ENCODE measurements at places on chromosomes 4 and X.

GRCh38 chrX:150326541-150327247, 36.4 kb upstream of the MAMLD1 start:
- DNase-seq, result no peak

GRCh38 chr4:22595684-22596083, 79.8 kb upstream of the ADGRA3 start:
- no peak for DNase-seq

GRCh38 chr4:67468830-67469229, 76.5 kb downstream of the CENPC start:
- no peak for DNase-seq

DNA sequence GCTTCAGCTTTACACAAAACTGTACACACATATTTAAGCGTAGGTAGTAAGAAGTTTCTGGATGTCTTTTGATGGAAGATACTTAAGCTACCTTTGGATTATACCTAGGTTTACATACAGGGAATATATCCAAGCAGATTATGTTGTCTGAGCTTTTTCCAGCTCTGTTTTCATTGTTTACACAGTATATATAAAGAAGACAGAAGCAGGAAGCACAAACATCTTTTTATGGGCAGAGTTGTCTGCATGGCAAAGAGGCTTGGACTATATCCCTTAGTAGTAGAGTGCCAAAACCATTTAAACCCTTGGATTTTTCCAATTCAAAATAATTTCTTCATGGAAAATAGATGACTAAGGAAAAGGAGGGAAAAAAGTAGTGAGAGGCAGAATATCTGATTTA, 329.4 kb upstream of the AGA start:
- DNase-seq, result no peak

- peak; percentile 78 for DNase-seq
Measured at GRCh38 chr4:72896515-72896914, 173.0 kb downstream of the COX18 start.

DNA sequence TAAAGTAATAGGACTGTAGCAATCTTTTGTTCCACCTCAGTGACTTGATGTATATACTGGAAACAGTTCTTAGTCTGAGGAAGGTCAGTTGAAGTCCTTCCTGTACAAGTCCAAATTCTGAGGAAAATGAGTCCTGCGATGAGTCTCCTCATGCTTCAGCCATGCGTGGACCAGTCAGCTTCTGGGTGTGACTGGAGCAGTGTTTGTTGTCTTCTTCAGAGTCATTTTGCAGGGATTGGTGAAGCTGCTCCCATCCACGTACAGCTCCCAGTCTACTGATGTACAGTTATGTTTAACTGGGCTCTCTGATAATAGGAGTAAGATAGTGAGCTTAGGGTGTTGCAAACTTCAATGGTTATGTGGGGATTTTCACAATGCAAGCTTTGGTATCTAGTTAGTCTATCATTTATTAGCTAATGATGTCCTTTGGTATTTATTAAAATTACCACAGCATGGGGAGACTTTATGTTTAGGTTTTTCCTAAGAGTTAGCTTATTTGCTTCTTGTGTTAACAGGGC, 3.4 kb downstream of the UGT2B17 start:
- DNase-seq, result no peak

GRCh38 chrX:24777660-24778059, 83.9 kb downstream of the POLA1 start:
- DNase-seq, result no peak

- peak; percentile 6 for DNase-seq
Measured at GRCh38 chrX:25968920-25969319, 169.2 kb upstream of the MAGEB18 start.

GRCh38 chr4:81740487-81740886, 268.8 kb upstream of the RASGEF1B start:
- DNase-seq, result no peak

DNA sequence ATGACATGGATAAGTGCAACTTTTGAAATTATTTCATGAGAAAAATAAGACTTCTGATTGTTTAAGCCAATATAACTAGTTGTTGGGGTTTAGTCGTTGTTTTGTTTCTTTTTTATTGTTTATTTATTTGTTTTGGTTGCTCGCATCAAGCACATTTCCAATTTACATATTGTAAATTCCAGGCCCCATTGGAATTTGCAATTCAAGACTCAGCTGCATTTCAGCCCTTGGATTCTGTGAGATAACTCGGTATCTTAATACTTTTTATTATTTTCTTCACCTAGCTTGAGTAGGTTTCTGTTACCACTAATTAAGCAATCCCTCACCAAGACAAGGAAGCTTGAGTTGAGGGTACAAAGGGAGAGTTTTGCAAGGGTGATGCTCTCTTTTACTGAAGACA, 318.3 kb upstream of the GATB start:
- no peak for DNase-seq

- DNase-seq, result peak; percentile 70
Measured at GRCh38 chr4:101345596-101346350, 1.6 kb downstream of the PPP3CA start.

DNA sequence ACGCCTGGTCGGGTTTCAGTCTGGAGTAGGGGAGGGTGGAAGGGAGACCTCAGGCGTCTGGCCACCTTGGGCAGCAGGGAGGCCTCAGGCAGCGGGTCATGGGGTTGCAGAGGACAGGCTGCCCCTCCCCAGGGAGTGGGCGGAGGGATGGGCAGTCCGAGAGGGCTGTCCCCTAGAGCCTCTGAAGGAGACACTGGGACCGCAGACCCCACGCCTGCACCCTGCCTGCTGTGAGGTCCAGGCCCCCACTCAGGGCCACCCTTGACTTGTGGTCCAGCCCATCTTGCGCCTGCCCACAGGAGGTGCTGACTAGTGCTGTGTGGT, 16.5 kb downstream of the FGFRL1 start:
- DNase-seq, result no peak

DNA sequence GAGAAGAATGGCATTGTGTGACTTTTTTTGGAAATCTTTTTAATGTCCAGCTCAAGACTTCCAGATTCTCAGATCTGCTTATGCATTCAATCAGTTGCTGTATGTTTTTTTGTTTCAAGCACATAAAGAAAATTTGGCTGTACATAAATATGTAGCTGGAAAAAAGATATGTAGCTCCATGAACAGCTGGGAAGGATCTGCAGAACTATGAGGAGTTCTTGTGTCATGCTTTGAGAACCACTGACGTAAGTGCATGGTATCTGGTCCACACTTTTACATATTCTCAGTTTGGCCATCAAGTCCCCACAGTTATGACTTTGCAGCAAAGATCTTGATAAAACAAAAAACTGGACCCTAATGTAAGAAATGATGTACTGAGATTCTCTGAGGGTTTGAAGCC, 165.9 kb downstream of the KIT start:
- no peak for DNase-seq

- DNase-seq, result peak; percentile 42
Measured at GRCh38 chr4:41069257-41069656, 145.1 kb downstream of the APBB2 start.

GRCh38 chrX:23821847-23822246, 38.9 kb downstream of the SAT1 start:
- no peak for DNase-seq

DNA sequence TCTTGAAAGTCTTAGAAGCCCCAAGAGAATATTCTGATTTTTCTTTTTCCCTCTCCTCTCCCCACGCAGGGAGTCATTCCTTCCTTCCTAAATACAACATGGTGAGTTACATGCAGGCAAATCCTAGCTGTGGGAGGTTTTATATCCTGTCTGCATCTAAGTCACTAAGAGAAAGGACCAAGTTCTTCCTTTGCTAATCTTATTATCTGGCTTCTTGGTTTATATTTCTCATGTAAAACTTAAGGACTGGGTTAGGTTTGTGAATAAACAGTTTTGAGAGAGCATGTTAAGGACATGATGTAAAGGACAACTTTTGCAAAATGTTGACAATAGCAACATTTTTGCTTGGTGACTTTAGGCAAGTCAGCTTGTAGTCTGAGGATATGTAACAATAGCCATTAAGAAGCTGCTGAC, 5.1 kb upstream of the CXCL9 start:
- no peak for DNase-seq

DNA sequence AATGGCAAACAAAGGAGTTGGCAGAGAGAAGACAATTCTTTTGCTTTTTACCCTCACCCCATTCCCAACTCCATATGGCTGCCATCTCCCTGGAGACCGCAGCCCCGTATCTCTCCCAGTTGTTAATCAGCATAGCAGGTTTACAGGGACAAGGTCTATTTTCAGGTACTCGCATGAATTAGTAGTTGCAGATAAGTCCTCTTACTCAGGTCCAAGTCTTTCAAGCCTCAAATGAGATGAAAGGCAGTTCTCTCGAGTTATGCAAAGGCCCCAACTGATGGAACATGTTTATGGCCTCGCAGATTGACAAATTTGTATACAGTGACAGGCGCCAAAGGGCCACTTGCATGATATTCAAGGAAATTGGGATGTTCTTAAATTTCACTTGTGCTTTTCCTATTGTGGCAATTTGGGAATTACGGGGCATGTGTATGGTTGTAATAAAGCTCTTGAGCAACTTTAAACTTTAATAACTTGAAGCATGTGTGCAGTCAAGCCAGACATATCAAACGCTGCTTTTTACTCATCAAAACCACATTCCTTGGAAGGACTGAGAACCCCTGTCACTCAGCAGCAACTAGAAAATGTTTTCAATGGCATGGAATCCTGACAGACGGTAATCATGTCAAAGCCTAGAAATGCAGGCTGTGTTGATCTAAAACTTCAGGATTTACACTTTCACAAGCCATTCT, 45.1 kb downstream of the KDR start:
- peak; percentile 73 for DNase-seq

DNA sequence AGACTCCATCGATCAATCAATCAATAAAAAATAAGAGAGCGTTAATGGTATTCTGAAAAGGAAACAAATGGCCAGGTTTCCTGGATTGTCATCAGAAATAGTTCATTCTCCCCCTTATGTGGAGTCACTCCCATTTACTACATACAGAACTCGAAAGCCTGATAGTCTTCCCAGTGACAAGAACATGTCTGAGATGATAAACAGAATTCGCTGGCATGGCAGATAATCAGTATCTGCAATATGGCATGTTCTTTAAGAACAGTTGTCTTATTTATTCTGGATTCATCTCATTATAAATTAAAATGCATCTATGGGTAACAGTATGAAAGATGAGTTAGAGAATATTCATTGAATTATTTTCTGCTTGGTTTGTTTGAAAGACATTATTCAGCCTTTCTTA, 61.4 kb downstream of the LRP2BP start:
- no peak for DNase-seq

DNA sequence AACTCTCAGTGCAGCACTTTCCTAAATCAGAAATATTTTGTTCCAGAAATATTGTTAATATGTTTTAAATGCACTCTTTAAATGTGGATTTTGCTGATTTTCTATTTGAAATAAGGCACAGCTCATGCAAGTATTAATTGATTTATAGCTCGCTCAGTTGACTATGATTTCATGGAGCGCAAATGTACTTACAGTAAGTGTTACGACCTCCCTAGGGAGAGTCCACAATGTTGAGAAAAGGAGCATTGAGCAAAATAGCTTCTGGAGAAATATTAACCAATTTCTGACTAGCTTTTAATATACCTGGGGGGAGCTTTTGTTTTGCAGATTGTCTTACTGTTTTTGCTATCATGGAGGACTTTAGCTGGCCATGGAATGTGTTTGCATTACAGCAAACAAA, 1687.5 kb downstream of the STIM2 start:
- DNase-seq, result no peak

GRCh38 chr4:47309165-47309564, 154.3 kb downstream of the COMMD8 start:
- DNase-seq, result no peak

DNA sequence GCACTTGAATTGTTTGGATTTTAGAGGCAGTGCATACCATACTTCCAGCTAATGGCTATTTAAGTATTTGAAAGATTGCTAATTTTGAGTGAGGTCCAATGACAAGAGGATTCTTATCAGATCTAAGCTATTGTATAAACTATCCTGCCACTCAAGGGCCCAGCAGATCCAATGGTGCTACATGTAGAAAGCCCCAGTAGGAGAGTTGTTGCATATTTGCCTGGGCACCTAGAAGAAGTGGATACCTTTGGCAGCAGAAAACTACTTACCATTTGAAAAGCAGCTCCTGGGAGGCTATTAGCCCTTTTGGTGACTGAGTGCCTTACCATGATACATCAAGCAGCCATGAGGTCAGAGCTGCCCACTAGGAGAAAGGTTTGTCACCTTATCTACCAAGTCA, 447.3 kb downstream of the C4orf33 start:
- DNase-seq, result no peak

All from fibroblast of skin of abdomen (primary cell).